ENCODE measurements at places on chromosomes 2 and 18. TPM values are rescaled to one million over a fixed set of nuclear protein-coding genes. Genes with fewer than 3 reads are reported as not detected.

DNA sequence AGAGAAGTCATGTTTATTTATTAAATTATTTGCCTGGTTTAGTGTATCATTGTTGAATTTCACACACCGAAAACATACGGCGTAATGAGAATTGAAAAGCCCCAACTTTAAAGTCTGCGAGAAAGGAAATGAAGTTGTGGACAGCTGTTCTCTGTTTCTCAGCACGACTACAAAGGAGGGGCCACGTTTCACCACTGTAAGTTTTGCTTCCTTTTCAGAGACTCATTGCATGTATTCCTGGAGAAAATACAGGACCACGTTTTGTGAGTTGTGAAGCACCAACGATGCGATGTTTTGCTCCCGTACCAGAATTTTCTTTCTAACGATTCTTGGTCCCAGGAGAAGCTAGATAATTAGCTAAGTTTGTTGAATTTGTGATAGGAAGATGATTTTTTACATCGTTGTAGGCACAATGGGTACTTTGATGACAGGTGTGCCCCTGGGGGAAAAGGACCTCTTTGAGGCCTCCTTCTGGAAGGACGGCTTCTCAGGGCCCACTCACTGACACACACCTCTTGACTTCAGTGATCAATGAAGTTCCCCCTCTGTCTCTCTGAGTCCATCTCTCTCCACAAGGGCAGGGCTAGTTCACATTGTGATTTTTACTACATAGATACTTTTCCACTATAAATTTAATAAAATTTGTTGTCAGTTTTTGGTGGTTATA, 23.7 kb upstream of the ACKR3 start:
- no peak for DNase-seq

DNA sequence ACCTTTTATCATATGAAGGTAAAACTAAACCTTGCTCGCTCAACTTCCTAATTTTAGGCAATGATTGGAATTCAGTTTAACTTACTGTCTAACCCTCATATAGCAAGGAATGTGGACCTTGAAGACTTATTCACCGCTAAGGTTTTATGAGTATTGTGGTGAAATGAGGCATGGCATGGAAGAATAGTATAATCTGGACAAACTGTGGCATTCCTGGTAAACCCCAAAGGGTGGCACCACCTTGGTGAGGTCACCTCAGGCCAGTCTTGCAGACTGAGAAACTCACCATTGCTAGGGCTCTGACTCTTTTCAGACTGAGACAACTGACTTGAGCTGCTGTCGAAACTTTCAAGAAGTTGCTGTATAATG, 51.1 kb upstream of the EHBP1 start:
- no peak for DNase-seq

- no peak for DNase-seq
Measured at GRCh38 chr2:142867136-142867535, 10.3 kb upstream of the KYNU start.

DNA sequence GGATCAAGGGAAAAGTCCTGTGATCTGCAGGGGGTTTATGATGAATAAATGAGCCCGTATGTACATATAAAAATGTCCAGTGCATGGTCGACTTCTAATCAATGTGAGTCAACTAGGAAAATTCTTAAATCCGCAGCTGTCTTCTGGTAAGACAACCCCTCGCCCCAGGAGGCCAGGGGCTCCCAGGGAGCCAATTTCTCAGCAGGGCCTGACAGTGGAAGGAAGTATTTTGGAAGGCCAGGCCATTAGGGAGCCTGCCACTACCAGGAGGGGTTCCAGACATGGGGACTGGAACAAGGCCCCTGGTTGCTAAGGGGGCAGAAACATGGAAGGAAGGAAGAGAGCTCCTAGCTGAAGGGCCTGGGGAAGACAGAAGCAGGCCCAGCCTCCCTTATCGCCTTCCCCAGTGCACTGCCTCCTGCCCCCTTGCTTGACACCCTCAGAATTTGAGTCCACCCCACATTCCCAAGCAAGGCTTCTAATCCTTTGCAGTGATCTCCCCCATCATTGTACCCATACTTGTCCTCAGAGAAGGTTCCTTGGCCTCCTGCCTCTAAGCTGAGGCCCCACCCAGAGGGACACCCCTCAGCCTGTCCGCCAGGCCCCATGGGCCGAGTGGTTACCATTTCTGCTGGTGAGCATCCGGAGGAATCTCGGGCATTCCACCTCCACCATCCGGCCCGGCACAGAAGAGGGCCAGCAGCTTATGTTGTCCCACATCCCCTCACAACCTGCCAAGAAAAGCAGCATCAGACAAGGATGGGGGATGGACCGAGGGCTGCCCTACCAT, 45.9 kb downstream of the SCTR start:
- DNase-seq = no peak

Gene RAX
- total RNA-seq = 0.52 TPM

DNA sequence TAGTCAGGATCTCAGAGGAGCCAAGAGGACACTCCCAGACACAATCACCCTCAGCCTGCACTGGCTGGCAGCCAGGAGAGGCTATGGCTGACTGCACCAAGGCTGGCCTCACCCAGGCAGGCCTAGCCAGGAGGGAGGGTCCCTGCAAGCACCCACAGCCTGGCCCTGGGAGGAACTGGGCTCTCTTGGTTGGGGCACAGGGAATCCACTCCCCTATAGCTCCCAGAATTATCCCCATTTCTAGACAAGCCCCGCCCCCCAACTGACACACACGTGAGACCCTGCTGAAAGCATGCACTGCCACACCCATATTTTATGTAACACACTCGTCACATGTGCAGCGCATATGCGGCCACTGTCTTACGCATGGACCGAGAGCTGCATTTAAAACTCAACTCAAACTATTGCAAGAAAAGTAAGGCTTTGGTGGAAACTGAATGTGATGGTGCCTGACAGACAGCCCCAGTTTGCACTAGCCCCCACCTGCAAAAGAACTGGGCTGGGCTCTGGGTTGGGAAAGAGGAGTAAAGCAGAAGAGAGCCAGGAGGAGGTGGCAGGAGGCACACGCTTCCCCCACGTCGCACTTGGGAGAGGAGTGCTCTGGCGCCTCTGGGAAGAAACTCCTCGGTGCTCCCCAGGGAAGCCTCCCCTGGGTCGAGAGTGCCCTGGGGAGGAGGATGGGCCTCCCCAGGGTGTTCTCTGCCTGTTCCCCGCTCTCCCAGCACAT, 28.9 kb upstream of the ARHGEF4 start:
- no peak for DNase-seq

- DNase-seq = no peak
Measured at GRCh38 chr2:226692521-226693126, 107.0 kb downstream of the IRS1 start.

- DNase-seq = no peak
Measured at GRCh38 chr2:97673915-97674283, 4.4 kb downstream of the C2orf92 start.

Gene ELOA2
- not detected for total RNA-seq

DNA sequence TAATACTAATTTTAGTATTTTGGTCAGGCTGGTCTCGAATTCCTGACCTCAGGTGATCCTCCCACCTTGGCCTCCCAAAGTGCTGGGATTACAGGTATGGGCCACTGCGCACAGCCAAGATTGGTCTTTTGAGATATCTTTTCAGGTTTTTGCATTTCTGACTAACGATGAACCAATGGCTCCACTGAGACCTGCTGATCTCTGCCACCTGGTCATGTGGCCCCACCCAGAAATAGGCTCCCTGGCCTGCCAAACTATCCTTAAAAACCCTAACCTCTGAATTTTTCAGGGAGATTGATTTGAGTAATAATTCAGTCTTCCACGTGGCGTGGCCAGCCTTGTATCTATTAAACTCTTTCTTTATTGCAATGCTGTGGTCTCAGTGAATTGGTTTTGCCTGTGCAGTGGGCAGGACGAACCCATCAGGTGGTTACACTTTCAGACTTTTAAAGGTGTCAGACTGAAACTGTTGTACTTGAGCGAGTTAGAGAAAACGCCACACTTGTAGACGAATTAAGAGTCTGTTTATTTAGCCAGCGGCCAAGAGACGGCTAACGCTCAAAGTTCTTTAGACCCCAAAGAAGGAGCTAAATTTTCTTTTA, 85.8 kb upstream of the MSH6 start:
- DNase-seq = no peak

Gene DSG1
- total RNA-seq = not detected

GRCh38 chr2:222572751-222573174, 83.1 kb downstream of the FARSB start:
- DNase-seq = no peak

DNA sequence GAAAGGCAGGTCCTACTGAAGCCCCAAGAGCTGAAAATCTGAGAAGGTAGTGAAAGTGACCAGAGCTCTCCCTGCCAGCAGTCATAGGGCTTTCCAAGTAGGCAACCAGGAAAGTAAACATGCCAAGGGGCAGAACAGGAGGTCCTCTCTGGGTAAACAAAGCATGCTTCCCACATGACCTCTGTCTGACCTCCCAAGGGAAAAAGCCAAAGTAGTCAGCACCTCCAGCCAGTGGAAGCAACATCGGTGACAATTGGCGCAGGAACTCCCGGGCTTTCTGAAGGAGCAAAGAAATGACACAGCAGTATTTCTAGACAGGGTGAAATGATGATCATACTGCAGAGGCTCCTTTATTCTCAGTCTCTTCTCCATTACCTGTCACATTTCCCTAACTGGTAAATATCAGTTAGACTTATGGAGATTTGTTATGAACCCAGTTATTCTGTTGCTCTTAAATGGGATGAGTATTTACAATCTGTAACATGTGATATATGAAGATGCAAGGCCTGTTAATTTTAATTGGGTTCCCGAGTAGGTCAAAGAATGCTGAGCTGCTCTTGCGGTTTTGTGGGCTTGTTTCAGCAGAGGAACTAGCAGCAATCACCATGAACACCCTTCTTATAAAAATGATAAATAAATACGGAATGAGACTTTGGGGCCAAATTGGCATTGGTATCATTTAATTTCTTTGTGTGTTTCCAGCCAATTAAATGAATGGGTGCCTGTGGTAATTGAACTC, 321.0 kb downstream of the RND3 start:
- DNase-seq = no peak

Gene IL36A
- not detected for total RNA-seq

DNA sequence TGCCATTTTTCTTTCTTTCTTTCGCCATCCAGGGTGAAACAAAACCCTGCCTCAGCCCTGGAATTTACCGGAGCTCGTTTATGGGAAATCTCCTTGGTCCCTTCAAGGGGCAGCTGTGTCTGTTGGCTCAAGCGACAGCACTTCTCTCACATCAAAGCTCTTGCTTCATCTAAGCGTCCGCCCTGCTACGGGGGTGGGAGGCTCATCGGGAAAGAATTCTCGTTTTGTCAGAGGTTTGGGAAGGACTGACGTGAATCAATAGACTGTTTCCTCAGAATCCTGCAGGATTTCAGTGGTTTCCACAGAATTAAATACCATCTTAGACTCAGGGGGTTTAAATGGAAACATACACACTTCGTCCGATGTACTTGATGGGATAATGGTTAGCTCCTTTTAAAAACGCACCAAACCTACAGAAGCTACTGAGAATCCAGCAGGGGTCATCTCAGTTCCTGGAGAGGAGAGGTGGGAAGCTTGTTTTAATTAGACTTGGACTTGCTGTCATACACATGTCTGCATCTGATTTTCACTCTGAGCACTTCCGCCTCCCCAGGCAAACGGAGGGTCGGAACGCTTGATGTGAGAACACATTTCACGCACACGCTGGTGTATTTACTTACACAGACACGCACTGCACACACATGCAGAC, 91.6 kb downstream of the ASB1 start:
- no peak for DNase-seq

Gene DYSF
- total RNA-seq = 8.5 TPM

Gene SLC9A4
- total RNA-seq = not detected

Gene ASAP2
- total RNA-seq = 16.6 TPM

DNA sequence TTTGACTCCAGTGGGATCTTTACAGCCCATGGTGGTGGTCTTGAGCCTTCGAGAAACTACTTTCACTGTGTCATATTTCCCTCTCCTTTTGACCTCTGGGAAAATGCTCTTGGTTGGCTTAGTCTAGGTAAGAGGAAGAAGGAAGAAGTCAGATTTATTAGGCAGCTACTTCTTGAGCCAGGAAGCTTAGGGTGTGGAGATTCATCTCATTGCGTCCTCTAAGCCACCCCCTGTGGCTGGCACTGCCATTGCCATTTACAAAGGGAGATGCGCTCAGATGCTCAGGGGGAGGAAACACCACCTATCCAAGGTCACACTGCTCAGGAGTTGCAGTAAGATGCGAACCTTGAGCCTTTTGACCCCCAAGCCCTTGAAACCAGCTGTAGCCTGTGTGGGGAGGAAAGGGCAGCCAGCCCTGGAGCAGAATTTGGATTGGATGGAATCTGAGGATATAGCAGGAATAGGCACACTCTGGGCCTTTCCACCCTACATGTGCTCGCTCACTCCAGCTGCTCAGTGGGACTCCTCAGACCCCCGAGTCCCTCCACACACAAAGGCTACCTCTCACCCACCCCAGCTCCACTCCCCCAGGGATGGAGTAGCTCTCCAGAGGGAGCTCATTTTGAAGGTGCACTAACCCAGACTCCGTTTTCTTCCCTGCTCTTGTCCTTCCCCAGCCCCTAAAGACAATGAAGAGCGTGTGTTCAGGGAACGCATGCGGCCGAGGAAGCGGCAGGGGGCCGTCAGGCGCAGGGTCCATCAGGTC, 321.3 kb upstream of the EPAS1 start:
- DNase-seq = no peak

- no peak for DNase-seq
Measured at GRCh38 chr2:127508631-127509034, 17.7 kb downstream of the IWS1 start.

DNA sequence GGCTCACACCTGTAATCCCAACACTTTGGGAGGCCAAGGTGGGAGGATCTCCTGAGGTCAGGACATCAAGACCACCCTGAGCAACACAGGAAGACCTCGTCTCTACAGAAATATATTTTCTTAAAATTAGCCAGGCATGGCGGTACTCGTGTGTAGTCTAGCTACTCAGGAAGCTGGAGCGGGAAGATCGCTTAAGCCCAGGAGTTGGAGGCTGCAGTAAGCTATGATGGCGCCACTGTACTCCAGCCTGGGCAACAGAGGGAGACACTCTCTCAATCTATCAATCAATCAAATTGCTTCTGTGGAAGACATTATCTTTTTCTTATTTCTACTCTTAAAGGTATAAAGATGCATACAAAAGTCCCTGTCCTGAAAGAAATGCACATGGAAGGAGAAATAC, 11.3 kb downstream of the FEZ2 start:
- DNase-seq = no peak

- no peak for DNase-seq
Measured at GRCh38 chr2:23824777-23825212, 102.1 kb downstream of the ATAD2B start.

Gene CFAP65
- 0.13 TPM for total RNA-seq

DNA sequence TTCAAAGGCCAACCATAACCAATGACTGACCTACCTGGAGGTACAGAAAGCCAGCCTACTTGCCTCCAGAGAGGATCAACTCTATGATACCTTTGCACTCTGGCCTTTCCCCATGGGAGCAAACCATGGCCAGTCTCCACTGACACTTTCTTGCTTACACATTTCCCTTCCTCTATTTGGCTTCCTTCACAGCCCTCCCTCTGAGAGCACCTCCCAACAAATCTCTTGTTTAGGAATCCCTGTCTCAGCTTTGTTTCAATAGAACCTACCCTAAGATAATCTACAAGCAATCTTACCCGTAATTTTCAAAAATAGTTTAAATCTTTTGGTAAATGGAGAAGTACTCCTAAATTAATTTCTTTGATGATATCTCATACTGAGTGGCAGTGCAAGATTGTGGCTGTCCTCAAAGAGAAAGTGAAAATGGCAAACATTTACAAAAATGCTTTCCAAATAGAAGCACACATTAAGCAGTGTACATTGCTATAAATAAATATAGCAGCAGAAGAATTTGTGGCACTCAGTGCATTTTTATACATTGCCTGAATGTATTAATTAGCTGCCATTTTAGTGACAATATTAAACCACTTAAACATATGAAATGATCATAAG, 140.6 kb downstream of the CCDC148 start:
- no peak for DNase-seq

Gene NIF3L1
- 65.1 TPM for total RNA-seq

Gene ALPP
- 0.15 TPM for total RNA-seq

- DNase-seq = no peak
Measured at GRCh38 chr2:159030674-159031380, 62.4 kb downstream of the TANC1 start.
